ENCODE measurements at places on chromosomes 7 and 10.

DNA sequence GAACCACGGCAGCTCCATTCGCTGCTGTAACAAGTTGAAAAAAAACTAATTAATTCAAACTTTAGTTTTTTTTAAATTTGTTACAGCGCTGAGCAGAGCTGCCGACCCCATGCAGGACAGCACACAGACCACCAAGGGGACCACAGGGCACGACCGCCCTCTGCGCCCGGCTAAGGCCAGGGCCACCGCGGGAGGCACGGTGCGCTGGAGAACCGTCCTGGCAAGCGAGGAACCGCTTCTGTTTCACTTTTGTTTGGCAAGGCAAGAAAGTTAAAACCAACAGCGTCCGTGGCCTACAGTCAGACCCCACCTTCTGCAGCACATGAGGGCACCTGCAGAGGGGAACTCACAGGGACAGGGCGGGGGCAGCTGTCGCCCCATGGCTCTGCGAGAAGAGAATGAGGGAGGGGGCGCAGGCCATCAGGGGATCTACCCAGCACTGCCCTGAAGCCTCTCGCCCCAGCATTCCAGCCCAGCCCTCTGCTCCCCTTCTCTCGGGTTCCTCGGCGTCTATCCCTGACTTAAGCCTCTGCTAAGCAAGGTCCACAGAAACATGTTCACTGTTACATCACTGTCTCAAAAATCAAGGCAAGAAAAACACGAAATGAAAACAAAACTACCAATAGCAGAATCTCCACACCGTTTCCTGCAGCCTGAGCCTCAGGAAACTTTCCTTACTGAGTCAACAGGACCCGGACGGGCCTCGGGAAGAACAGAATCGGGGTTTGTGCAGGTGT is 204.4 kb downstream of the DIP2C start:
- DNase-seq, result no peak

DNA sequence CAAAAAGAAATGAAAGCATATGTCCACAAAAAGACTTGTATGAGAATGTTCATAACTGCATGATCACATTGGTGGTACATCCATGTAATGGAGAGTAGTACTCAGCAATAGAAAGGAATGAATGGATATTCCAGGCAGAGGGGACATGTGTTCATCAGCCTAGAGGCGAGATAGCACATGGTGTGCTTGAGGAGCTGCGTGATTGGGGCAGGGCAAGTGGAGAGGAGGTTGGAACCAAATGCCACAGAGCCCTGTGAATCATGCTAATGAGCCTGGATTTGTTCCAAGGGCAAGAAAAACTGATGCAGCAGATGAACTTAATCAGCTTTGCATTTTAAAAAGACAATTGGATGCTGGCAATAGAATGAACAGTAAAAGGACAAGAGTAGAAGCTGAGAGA is 73.3 kb downstream of the C10orf90 start:
- DNase-seq, result peak; percentile 30

DNA sequence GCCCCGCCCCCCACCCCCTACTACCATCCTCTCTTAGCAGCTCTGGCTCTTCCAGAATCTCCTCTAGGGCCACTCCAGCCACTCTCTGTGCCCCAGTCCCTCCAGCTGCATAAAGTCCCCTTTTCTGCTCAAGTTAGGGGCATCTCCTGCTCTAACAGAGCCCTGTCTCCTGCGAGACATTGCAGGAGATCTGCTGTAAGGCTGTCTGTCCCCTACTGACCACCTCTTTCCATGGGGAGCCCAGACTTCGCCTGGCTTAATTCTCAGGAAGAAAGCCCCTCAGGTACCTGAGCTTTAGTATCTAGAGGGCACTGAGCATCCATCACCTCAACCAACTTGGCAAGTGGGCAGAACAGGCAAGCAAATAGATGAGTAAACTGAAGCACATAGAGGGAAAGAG is 200.7 kb upstream of the ZMIZ1 start:
- no peak for DNase-seq

GRCh38 chr10:101120884-101121653 is 10.0 kb upstream of the TLX1 start:
- DNase-seq, result no peak

GRCh38 chr7:52257890-52258289 is 777.5 kb upstream of the POM121L12 start:
- no peak for DNase-seq

DNA sequence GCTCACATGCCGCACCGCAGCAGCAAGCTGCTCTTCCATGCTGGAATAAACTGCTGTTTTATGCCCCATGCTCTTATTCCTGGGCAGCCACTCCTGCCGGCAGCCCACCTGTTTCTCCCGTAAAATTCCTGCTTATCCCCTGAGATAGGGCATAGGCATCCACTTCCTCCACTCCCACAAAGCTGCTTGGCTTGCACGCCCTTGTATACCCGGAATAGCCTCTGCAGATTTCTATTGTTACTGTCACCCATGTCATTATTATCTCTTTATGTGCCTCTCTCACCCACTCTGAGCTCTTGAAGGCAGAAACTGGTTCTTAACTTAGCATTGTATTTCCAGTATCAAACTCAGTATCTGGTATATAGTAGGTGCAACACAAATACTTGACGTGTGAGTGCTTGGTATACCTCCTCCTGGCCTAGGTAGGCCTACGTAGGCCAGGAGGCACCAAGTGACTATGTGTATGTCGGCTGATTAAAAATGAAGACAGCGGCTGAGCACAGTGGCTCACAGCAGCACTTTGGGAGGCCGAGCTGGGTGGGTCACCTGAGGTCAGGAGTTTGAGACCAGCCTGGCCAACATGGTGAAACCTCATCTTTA is 193.4 kb downstream of the CCDC3 start:
- DNase-seq, result no peak

GRCh38 chr10:69972981-69973397 is 79.7 kb upstream of the MACROH2A2 start:
- DNase-seq, result peak; percentile 28

- DNase-seq, result no peak
Measured at GRCh38 chr10:51951601-51952000, 252.2 kb upstream of the CSTF2T start.

DNA sequence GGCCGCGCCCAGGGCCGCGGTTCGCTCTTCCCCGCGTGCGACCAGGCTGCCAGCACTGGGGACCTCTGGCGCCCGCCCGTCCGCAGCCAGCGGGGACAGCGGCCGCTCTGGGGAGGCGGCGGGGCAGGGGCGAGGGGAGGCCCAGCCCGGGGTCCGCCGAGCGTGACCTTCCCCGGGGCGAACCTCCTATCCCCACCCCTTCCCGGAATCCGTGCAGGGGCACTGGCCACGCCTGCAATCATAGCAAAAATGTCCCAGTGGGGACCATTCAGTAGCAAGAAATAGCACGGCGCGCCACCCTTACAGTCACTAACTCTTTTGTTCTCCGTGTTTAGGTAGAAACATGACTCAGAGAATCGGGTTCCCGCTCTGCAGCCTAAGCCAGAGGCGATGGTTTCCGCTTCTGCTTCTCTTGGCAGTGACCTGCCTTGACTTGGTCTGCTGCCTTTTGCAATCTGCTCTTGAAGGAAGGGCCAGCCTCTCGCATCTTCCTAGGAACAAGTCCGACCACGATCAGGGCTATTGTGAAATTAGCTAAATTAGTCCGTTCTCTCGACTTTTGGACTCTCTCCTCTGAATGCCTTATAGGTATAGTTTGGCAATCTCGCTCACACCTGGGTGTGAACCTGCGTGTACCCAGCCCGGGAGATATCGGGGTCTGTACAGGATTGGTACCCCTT is 79.3 kb upstream of the ACBD5 start:
- peak; percentile 1 for DNase-seq

DNA sequence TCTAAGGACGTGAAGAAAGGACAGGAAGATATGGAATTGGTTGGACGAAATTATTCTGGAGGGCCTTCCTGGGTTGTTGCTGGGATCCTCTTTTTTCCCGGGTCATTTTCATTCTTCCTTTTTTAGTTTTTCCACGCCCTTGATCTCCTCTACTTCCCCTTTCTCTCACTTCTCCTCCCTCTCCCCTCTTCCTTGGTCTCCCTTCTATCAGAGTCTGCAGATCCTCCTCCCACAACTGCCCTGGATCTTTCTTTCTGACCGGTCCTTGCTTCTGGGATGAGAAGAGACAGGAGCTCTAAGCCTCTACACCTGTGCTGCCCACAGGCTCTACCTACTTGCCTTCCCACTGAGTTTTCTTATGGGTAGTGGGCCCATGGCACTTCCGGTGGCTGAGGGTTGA is 103.7 kb upstream of the RELN start:
- DNase-seq, result no peak

GRCh38 chr10:93752761-93753160 is 5.0 kb upstream of the LGI1 start:
- DNase-seq, result peak; percentile 44

DNA sequence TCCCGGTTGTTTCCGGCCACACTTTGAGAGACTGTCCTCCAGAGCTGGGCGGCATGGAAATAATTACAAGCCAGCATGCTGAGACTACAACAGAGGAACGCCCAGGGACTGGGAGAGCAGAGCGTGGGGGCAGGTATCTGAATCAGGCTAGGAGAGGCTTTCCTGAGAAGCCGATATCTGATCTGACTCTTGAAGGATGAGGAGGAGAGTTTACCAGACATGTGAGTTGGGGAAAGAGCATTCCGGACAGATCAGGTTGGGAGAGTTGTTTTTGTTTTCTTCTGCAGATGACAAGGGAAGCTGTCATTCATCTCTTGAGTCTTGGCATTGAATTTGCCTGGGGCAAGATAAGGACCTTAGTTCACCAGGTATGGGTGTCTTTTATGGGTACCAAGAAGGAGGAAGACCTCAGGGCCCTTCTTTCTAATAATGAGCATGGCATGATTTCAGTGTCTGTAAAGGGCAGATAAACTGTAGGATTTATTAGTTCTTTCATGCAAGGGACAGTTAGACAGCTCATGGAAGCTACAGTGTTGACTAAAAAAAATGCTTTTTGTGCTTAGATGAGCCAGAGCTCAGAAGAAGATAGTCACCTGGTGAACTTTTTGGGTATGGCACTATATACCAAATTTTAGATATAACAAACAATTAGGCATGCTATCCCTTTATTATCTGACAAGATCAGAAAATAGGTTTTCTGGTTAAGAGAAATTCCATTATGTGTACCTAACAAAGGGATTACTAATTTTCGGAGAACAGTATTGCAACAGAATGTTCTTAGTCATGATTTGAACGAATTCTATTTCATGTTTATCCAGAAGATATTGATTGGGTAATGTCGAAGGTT is 36.2 kb downstream of the WBP1L start:
- peak; percentile 48 for DNase-seq

DNA sequence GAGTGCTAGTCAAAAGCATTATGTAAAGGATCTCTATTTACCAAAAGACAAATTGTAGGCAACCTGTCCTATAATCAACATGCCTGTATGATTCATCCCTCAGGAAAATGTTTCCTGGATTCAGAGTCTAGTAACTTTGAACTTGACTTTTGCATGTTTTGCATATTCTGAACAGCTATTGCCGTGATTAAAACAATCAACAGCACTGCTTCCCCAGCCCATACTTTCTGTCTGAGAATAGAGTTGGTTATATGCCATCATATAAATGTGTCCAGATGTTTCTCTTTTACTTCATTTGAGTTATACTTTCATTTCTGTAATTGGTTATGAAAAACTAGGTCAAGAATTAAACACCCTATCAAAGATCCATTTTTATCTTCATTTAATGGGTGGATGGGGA is 83.5 kb downstream of the ZMYND11 start:
- peak; percentile 72 for DNase-seq
